ENCODE measurements at places on chromosomes 5 and 9. TPM values are rescaled to one million over a fixed set of nuclear protein-coding genes. Genes with fewer than 3 reads are reported as not detected.

Gene DOCK2
- 24.0 TPM for total RNA-seq

Gene SLC6A7
- total RNA-seq: 67.7 TPM

Gene CDH9
- total RNA-seq: not detected

Gene CXCL14
- total RNA-seq: 31.0 TPM

DNA sequence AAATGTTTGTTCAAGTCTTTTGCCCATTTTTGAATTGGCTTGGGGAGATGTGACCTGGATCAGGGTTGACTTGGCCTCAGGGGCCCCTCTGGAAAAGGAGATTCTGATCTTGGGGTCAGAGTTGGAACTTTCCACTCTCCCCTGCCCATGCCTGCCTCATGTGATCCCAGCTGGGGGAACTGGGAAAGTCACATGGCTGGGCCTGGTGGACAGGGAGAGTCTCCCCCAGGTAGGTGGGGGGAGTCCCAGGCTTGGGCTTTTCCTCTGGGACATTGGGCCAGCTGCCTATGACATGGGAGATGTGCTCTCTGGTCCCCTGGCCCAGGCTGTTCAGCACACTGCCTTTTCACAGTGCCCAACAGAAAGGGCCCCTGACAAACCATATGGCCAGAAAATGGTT lies 60.7 kb downstream of the NDST1 start:
- no peak for DNase-seq

DNA sequence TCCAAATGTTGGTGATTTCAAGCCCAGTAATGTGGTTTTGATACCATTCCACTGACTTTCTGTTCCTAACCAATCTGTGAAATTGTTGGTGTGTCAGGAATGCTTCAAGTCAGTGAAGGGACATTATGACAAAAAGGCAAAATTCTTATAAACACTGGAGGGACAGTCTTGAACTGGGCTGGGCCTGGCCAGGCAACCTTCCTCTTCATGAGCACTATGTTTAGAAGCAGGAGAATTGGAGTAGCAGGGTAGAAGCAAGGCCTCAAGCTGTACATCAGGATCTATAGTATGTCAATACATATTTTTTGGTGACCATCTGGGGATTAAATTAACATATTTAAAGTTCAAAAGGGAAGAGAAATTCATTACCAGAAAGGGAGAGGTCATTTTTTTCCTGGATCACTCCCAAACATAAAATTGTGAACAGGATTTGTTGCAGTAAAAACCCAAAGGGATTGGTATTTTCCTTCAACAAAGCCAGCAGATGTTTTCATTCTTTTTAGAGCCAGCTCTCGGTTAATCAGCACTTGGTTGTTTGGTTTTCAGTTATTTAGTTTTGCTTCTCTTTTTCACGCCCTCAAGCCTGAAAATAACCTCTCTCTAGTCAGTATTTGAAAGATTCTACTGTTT lies 77.9 kb upstream of the PIK3R1 start:
- no peak for DNase-seq

DNA sequence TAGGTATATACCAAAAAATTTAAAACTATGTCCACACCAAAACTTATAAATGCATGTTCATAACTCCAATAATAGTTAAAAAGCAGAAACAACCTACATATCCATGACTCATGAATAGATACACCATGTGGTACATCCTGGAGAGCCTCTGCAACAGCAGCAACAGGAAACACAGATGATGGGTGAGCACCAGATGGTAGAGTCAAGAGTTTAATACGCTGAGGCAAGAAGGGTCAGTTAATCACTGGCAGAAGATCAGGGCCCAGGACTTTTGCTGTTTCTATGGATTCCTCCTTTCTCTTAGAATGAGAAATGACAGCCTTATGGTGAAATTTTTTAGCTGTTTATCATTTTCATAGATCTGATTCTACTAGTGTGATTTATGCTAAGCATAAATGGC lies 351.8 kb upstream of the ADAMTSL1 start:
- DNase-seq: no peak

GRCh38 chr5:6181871-6182270 lies 196.5 kb downstream of the MED10 start:
- DNase-seq: no peak

DNA sequence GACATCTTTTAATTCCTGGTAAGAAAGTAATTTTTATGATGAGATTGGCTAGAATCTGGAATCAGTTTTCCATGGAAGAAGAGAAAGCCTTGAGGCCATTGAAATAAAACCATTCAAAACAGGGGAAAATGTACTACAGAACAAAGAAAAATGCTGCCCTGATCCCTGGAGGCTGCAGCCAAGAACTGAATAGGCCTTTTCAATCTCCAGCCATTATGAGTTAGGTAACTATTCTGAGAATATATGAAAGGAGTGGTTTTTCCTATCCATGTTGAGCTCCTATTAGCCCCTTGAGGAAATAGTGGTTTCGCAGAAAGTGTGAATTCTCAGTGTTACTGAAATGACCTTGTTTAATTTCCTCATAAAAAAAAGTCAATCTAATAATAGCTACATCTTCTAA lies 408.5 kb upstream of the GRAMD2B start:
- DNase-seq: no peak

DNA sequence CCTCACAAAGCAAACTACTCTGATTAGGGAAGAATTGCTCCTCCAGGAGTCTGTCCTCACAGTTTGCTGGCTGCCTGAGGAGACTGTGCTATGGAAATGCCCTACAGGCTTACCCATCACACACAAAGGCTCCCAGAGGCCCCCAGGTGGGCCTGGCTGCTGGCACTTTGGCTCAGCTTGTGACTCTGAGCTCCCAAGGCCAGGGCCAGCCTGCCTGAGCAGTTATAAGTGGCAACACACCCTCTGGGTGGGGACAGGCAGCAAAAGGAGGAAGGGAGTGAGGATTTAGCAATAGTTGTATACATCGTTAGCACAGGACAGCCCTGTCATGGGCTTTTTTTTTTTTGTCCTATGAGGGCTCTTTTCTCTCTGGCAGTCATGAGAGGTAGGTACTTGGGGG lies 103.5 kb downstream of the DAPK1 start:
- DNase-seq: peak; percentile 77

- DNase-seq: peak; percentile 43
Measured at GRCh38 chr9:7147121-7148090, 389.6 kb downstream of the KDM4C start.

GRCh38 chr9:88658311-88658822 lies 123.4 kb downstream of the NXNL2 start:
- no peak for DNase-seq

- DNase-seq: no peak
Measured at GRCh38 chr5:37005946-37006540, 129.5 kb downstream of the NIPBL start.

DNA sequence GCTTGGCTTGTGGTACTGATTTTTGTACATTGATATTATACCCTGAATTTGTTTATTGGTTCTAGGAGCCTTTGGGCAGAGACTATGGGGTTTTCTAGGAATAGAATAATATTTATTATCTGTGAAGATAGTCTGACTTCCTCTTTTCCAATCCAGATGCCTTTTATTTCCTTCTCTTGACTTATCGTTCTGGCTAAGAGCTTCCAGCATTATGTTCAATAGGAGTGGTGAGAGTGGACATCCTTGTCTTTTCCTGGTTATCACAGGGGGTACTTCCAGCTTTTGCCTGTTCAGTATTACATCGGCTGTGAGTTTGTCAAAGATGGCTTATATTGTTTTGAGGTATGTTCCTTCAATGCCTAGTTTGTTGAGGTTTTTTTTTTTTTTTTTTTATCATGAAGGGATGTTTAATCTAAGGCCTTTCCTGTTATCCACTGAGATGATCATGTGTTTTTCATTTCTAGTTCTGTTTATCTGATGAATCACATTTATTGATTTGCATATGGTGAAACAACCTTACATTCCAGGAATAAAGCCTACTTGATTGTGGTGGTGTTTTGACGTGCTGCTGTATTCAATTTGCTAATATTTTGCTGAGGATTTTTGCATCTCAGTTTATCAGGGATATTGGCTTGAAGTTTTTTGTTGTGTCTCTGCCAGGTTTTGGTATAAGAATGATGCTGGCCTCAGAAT lies 77.5 kb downstream of the CERT1 start:
- DNase-seq: no peak
